Suppressor macrophage (primary cell): ENCODE measurements at places on chromosomes 6 and 20.
A peak's percentile ranks its signal among the peaks of the same experiment; 100 is the strongest.

DNA sequence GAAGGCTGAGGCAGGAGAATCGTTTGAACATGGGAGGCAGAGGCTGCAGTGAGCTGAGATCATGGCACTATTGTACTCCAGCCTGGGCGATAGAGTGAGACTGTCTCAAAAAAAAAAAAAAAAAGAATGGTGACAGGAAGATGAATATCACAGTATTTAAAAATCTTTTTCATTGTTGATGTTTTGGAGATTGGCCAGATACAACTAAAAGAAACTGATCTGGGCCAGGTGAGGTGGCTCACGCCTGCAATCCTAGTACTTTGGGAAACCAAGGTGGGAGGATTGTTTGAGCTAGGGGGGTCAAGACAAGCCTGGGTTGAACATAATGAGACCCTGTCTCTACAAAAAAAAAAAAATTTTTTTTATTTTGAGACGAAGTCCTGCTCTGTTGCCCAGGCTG lies 52.1 kb downstream of the TRAF3IP2 start:
- no peak for DNase-seq

DNA sequence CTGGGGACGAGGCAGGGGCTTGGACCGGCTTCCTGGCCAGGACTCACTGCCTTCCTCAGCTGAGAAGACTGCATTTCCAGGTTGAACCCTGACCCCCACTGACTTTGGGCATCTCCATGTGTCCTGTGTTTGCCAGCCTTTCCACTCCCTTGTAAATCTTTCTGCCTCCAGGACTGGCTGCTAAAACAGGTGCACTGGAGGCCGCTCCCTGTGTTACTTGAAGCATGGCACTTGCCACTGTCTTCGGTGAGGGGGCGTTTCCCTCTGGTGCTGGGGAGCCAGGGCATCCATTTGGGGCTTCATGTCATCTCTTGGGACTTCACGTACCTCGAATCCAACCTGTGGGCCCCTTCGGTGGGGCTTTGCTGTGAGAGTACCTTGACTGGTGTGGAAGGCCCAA lies 6.7 kb upstream of the RBM38 start:
- DNase-seq: no peak

DNA sequence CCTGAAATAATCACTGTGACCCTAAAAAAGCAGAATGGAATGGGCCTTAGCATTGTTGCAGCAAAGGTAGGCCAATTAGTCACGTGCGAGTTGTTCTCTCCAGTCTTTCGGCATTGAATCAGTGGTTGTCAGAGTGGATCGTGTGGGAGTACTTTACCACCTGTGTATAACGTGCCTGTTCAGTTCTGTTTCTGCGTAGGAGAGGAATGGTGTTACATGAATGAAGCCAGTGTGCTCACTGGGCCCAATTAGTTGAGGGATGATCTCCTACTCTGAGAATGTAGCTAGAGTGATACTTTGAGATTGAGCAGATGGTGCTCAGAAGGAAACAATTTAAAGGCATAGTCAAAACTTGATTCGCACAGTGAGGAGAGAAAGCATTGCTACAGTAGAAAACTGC lies 72.4 kb upstream of the KIF25 start:
- DNase-seq: no peak

DNA sequence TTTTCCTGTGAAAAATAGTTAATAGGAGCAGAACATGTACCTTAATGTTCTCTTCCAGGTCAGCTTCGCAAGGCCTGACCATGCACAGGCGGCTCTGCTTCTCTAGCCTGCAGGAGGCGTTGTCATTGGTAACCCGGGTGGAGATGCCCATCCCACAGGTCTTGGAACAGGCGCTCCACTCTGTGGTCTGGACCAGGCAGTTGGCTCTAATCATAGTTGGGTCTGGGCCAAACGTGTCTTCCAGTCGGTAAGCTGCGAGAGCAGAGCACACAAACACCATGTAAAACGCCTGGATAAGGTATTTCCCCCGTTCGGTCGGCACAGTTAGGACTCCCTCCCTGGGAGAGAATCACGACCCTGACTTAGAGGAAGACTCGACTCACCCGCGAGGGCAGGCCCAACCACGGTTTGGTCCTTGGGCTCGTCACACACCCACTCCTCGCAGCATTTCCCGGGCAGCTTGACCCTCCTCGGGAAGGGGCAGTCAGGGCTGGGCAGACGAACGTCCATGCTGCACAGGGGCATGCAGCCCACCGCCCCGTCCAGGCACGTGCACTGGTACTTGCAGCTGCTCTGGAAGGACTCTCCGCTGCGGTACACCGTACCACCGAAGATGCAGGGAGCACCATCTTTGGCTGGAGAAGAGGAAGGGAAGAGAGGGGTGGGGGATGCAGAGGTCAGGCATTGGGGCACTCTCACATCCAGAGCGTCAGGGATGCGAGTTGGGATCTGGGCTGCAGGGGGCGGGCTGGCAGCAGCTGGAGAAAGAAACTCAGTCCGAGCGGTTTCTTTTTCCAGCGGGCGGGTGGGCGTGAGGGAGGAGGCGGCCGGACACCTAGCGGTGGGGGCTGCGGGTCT lies 1.0 kb downstream of the CCN2 start:
- peak; percentile 52 for DNase-seq

GRCh38 chr6:165808021-165808420 lies 145.0 kb upstream of the PDE10A start:
- DNase-seq: no peak

GRCh38 chr6:114588726-114589125 lies 245.9 kb upstream of the HS3ST5 start:
- DNase-seq: no peak

DNA sequence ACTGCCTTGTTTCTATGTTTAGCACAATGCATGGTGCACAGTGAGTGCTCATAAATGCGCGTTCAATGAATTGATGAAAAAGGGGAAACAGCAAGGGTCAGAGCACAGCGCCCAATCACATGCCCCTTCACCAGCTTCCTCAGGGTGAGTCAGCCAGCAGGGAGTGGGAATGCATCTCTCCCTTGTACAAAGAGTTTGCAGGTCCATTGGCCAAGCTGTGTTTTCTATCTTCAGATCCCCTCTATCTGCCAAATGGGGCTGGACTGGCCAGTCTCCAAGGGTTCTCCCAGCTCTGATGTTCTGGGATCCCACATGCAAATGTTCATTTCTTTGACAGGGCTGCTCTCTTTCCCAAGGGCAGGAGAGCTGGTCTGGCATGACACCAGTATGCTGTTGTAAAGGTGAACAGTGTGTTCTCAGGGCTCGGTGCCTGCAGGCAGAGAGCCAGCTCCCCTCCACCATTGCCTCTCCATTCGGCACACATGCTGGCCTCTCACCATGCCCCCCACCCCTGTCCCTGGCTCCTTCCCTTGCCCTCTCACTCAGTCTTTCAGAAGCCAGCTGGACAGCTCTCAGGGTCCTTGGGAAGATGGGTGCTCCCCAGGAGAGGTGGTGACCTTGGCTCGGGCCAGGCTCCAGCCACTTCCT lies 25.0 kb downstream of the ANGPT4 start:
- peak; percentile 88 for DNase-seq

- DNase-seq: no peak
Measured at GRCh38 chr20:40568200-40568599, 120.8 kb downstream of the MAFB start.

- no peak for DNase-seq
Measured at GRCh38 chr6:151701911-151702562, 105.4 kb upstream of the ESR1 start.

- DNase-seq: no peak
Measured at GRCh38 chr6:33301877-33302276, 3.1 kb upstream of the RGL2 start.

- DNase-seq: no peak
Measured at GRCh38 chr6:2514965-2515543, 235.7 kb downstream of the MYLK4 start.

DNA sequence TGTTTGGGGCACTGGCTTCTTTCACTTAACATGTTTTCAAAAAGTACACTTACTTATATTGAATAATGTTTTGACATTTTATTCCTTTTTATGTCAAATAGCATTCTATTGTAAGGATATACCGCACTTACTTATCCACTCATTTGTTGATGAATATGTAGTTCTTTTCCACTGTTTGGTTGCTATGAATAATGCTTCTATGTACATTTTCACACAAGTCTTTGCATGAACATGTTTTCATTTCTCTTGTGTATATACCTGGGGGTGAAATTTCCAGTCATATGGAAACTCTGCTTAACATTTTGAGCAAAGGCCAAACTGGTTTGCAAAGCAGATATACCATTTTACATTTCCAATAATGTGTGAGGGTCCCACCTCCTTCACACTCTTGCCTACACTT lies 202.3 kb upstream of the GGTLC1 start:
- DNase-seq: no peak

GRCh38 chr6:144277174-144277573 lies 8.0 kb upstream of the UTRN start:
- no peak for DNase-seq

- peak; percentile 43 for DNase-seq
Measured at GRCh38 chr6:160005861-160006540, 37.1 kb downstream of the IGF2R start.

DNA sequence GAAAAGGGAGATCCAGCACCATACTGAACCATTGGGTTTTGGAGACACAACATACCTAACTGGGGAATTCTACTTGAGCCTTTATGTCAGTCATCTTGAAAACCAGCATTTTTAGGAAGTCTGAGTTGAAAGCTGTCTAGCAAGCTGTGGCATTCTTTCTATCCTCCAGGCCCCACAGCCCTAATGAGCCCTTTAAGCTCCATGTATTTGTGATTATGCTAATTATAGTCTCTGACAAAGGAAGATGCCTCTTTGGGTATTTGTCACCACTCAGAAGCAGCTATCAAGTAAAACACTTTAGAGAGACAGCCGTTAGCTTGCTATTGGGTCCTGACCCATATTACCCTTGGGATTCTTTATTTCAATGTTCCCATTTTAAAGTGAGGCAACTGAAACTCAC lies 159.5 kb upstream of the MANEA start:
- DNase-seq: no peak

DNA sequence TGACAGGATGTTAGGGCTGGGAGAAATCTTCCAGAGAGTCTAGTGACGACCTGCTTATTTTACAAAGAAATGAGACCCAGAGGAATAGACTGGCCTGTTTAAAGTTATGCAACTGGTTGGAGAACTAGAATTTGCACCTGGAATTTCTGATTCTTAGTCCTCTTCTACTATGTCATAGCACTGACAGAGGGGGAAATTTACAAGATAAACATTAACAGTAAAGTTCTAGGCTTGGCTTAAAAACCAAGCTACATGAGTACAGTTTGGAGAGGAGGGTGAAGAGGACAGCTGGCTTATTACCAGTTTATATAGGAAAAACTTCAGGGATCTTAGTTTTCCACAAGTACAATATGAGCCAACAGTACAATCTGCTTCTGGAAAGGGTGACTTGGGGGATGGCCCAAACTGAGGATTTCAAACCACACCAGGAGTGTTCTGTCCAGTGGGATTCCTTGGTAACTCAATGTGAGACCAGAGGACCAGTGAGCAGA lies 269.6 kb downstream of the CD109 start:
- no peak for DNase-seq

DNA sequence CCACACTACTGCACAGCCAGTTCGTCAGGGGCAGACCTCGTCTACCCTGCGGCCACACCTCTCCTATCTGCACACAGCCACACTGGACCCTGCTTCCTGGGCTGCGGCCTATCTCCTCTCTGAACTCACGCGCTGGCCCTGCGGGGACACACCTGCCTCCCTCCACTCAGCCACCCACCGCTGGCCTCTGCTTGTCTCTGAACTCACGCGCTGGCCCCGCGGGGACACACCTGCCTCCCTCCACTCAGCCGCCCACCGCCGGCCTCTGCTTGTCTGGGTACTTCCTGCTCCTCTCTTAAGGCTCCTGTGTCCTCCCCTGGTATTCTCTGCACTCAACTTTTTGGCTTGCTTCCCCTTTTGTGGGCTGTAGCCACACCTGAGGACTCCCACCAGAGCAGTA lies 52.3 kb downstream of the HUS1B start:
- DNase-seq: no peak

GRCh38 chr6:167152862-167153261 lies 4.9 kb downstream of the GPR31 start:
- DNase-seq: no peak

DNA sequence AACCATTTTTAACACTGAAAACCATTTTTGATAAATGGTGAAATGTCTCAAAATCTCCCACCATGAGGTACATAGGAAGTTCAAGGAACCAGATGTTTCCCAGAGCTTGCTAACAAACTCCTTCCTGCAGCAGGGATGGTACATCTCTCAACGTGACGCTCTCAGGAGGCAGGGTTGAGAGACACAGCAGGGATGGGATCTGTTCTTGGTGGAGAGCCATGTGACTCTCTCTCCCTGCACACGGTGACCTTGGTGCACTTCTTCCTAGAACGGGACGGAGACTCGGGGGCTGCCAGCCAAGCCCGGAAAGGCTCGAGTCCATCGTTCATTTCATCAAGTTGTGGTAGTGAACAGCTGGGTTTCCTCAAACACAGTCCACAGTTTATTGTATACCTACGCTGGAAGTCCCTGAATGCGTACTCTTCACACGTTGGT lies 94.2 kb downstream of the FAM50B start:
- peak; percentile 40 for DNase-seq

DNA sequence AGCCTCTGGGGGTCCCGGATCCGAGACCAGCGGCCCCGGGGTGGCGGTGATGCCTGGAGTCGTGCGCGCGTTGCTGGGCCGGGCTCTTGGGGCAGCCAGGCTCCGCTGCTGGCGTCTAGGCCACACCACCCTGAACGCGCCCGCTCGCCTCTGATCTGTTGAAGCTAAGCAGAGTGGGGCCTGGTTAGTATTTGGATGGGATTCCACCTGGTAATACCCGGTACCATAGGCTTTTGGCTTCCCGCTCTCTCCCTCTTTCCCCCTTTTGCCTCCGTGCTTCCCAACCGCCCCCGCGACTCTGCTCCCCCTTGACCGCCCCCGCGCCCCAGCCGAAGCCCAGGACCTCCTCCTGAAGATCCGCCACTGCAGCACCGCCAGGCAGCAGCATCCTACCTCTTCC lies 1383.5 kb upstream of the DEFB115 start:
- DNase-seq: peak; percentile 65

- no peak for DNase-seq
Measured at GRCh38 chr6:136085370-136086115, 164.6 kb downstream of the MTFR2 start.
